Stimulated activated naive CD4-positive, alpha-beta T cell treated with Interleukin-2 at 50 U/mL for 16 hours (primary cell): ENCODE measurements at places on chromosomes 7 and 10.

DNA sequence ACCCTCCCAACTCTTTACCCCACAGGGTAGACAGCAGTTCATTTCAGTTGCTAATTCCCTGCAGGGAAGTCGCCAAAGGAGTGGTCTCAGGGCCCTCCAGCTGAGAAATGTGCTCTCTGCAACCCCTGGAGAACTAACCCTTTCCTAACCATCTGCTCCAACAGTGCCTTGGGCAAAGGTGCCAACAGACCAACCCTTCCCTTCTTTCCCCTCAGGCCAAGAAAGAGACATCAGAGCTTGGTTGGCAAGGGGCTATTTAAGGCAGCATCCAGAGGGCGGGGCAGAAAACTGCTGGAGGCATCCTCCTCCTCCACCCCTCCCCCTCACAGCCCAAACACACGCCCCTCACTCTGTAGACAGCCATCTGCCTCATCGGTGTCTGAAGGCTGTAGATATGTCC lies 1.7 kb downstream of the SORBS1 start:
- no peak for DNase-seq

DNA sequence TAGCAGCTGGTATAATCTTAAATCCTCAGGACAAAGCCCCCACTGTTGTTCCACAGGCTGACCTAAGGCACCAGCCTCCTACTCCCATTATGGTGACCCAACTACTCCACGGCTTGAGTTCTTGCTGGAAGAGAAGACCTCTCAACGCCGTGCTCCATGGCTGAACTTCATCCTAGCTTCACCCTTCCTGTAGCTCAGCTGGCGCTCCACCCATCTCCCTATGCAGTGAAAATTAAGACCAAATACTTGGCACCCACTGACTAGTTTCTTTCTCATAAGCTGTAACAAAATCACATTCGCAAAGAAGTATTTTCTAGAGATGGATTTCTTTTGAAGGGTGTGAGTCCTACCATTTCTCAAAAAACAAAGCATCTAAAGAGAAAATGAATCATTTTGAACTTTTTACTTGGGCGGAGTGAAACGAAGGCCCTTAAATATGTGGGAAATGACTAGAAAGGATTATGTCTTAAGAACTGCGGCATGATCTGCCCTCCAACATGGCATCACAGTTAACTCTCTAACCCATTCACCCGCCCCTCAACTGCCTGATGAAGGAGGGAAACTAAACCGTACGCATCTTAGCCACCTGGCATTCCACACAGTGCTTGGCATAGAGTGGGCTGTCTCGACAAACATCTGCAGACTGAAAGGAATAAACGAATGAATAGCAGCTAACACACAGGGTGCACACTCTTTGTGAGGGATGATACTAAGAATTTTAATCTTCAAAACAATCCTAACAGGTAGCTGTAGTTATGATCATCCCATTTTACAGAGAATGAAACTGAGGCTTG lies 32.7 kb downstream of the GFRA1 start:
- DNase-seq = no peak

DNA sequence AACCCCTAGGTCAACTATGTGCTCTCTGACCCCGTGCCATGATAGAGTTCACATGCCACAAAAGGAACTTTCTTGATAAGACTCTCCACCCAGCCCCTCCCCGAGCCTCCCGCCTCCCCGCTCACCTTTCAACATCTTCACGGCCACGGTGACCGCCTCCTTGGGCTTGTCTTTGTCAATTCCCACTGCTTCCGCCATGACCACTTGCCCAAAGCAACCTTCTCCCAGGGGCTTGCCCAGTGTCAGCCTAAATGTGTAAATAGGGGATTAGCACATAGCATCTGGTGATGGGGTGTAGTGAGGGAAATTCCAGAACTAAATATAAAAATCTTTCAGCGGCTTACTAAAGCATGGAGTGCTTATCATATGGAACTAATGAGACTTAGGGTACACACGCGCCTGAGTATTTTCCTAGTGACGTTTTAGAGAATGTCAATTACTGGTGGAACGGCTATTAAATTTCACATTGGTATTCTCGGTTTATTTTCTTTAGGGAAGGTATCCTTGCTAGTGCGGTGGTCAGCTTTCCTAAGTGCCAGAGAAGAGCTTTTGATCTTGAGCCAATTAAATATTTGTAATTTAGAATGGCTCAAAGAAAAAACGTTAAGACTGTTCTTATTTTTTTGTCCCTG lies 97.4 kb downstream of the FGFR2 start:
- DNase-seq = no peak

DNA sequence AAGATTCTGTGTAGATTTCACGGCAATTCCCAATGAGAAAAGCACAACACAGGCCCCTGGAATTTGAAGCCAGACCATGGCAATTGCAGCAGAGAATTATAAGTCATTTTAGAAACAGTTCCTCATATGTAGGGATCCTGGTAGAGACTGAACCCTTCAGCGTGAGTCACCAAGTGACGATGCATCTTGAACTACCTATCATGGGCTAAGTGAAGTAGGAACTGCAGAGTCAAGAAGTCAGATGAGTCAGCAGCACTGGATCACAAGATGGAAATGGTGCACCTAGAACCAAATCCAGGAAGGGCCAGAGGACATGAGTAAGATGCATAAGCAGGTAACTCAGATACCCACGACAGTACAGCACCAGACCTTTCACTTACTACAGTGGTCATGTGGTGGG lies 140.0 kb upstream of the TPK1 start:
- DNase-seq = no peak

DNA sequence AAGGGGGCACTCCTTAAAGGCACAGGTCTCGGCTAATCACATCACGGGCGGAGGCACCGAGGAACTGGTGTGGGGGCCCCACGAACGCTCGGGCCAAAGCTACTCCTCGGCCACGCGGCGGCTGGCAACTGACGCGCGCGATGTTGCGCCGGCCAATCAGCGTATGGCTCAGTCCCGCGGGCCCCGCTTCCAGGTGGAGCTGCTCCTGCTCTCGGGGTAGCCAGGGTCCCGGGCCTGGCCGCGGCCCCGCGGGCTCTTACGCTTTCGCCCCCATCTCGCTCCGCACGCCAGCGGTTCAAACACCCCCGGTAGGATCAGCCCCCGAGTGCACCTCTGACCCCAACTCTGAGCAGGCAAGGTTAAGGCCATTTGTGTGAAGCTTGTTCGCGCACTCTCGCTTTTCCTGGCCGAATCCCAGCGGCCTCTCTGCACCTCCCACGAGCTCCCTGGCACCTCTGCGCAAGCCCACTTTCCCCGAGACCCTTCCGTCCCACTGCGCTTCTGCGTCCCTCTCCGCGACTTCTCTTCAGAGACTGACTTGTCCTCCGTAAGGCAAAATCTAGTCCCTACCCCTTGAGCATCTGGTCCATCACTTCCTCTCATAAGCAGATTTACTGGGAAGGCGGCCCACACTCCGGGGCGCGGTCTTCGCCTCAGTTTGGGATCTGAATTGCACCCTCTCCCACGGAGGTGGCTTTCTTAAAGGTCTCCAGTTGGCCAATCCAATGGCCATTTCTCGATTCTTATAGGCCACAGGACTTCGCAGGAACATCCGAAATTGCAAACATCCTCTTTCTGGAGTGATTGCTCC lies 200.9 kb upstream of the TBX20 start:
- DNase-seq = no peak

DNA sequence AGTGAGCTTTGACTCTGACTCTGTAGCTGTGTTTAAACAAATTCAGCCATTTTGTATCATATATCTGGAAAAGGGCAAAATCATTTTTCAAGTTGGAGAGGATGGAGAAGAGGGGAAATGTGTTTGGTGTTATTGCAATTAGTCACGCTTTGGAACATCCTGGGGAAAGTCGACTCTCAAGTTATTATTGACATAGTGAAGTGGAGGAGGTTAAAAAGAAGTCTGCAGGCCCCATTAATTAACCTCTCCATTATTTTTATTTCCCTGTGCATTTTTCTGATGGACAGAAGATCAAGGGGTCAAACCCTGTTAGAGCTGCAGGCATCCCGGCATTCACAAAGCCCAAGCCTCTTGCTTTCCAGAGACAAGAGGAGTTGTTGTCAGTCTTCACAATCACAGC lies 132.6 kb downstream of the TEX36 start:
- no peak for DNase-seq

DNA sequence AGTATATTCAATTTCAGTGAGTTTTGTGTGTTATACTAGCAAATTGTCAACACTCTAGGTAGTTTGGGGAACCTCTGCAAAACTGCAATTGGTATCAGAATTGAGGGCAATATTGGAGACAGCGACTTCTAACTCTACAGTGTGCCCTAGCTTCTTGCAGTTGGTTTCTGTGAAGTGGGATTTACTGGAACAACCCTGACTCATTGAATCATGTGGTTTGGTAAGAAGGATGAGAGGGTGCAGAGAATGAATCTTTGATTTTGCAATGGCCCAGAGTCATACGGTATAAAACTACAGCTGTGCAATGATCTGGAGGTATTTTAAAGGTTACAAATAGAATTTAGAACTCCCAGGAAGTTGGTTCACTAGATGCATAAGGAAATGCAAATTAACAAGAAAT lies 129.1 kb upstream of the PPP1R3A start:
- DNase-seq = no peak

GRCh38 chr7:108054537-108054936 lies 51.6 kb upstream of the LAMB1 start:
- DNase-seq = no peak

- no peak for DNase-seq
Observed at GRCh38 chr7:141944811-141945210, 2.0 kb downstream of the CLEC5A start.

DNA sequence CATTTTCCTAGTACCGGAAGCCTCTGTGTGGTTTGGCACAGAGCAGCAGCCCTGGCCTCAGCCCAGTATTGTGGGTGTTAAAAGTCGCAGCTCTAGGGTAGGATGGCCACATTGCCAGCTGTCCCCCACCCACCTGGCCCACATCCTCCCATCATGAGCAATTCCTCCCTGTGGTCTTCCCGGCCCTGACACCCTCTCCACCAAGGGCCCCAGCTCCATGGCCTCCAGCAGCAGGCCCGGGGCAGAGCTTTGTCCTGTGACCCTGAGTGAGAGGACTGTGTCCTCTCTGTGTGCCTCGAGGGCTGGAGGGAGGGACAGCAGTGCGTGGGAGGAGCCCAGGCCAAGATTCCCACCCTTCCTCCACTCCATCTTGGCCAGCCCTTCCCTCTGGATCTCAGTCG lies 93.7 kb downstream of the MYL10 start:
- DNase-seq = no peak

GRCh38 chr10:31953080-31953479 lies 24.4 kb upstream of the ARHGAP12 start:
- DNase-seq = no peak

DNA sequence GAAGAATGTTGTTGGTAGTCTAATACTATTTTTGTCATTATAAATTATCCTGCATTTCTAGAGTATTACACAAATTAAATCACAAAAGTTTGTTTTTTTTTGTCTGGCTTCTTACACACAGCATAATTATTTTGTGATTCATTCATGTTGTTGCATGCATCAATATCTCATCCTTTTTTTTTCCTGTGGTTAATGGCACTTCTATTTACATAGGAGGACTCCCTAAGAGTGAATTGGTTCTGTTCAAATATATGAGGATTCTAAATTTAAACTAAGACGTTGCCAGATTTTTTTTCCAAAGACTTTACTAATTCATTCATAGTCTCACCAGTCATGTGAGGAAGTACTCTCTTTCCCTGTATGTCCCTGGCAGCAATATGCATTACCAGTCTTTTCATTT lies 303.3 kb downstream of the GPR37 start:
- DNase-seq = no peak

GRCh38 chr10:123479640-123480039 lies 186.5 kb upstream of the GPR26 start:
- DNase-seq = no peak

DNA sequence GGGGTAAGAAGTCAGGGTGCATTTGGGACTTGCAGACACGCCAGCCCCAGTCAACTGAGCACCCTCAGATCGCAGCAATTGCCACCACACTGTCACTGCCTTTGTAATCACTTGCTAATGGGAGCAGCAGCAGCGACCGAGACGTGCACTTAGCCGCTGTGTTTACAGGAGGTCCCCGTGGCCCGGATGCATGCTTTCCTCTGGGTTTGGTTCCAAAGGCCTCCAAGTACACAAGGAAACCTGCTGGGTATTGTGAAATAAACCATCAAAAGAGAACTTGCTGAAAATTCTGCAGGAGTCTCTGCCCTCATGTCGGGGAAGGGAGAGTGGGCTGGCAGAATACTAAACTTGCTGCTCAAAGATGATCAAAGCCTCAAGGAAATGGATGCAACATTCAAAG lies 341.7 kb downstream of the DNAJB6 start:
- DNase-seq = no peak

DNA sequence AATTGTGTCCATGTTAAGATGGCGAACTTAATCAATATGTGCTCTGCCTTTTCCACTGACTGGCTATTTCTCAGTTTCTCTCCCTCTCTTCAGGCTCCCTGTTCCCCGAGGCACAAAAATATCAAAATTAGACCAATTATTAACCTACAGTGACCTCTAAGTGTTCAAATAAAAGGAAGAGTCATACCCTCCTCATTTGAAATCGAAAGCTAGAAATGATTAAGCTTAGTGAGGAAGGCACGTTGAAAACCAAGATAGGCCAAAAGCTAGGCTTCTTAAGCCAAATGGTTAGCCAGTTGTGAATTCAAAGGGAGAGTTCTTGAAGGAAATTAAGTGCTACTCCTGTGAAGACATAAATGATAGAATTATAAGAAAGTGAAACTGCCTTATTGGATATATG lies 81.1 kb upstream of the MBL2 start:
- DNase-seq = no peak

GRCh38 chr10:6718550-6718949 lies 138.5 kb upstream of the PRKCQ start:
- DNase-seq = no peak

DNA sequence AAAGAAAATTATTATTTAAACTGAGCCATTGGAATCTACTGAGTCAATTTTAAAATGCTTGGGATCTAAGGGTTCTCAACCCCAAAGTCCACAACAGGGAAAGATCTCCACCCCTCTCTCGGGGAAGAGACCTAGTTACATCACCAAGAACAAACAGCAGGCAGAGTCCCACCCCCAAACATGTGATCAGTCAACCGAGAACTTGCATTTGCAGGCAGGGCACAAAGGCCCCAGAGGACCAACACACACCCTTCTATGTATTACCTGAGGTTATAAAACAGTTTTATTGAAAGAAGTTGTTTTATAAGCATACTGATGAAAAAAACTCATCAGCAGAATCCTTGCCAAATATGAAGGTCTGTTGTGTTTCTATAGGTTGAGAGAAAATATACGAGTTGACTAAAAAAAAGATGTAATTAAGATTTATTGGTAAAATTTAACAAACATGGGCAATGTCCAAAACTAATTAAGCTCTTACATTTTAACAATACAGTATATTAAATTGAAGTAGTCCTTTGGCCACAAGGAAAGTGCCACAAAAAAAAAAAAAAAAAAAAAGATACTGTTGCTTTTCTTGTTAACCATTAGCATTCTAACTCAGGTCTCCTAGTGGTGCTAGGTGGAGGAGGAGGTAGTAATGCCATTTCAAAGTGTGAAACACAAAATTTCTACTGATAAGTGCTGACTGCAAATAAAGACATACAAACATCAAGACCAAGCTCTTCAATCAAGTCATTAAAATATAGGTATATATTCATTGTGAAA lies 975 bp upstream of the USP54 start:
- no peak for DNase-seq

GRCh38 chr7:124840435-124840834 lies 74.8 kb upstream of the GPR37 start:
- DNase-seq = no peak
